ENCODE measurements at places on chromosomes 7 and 10.

GRCh38 chr7:157139111-157139809 is 534 bp downstream of the UBE3C start:
- DNase-seq = peak; percentile 53

DNA sequence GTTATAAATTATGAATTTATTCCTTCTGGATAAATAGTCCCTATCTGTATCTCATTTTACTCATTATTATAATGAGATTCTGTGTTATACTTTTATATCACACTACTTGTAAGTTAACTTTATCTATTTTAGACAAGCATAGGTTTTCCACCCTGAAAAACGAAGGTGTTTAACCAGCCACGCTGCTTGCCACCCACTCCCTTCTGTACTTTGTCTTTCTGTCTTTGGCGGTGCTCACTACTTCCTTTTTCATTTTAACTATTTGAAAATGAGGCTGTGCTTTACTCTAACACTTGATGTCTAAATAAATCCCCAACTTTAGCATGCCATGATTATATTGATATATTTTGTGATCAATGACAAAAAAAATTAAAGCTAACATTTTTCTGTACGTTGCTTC is 952.9 kb downstream of the DNAJB9 start:
- no peak for DNase-seq

- DNase-seq = no peak
These were observed 132.7 kb upstream of the YAE1 start for GRCh38 chr7:39433550-39433949.

GRCh38 chr7:152733286-152733934 is 26.1 kb upstream of the ACTR3B start:
- DNase-seq = no peak

DNA sequence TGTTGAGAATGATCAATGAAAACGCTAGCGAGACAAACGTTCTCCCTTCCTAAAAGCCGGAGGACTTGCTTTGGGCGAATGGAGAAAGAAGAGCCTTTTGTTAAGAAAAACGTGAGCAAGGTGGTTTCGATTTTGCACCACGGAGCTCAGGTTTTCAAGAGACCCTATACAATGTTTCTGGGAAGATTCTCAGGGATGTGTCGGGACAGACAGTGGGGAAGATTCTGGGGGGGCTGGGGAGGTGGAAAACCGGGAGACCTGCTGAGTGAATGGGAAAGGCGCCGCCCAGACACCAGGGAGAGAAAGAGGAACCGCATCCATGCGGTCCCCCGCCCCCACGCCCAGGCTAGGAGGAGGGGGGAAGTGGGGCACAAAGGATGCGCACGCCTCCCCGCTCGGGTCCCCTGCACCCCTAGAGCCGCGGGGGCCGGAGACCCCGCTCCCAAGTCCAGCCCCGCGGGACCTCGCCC is 745 bp downstream of the YWHAG start:
- DNase-seq = peak; percentile 65

DNA sequence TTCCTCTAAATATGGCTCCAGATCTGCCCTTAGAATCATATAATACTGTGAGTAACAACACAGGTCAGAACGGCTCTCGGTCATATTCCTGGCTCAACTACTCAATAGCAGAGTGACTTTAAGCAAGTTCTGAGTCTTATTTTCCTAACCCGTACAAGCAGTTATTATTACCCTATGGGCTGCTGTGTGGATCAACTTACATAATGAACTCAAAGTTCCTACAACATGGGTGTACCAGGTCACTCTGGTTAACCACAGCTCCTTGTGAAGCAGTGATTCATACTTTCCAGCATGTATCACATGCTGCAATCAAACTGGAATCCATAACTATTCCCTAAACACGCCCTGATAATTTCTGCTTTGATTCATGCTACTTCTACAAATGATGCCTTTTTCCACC is 107.3 kb downstream of the LRRN3 start:
- DNase-seq = no peak

DNA sequence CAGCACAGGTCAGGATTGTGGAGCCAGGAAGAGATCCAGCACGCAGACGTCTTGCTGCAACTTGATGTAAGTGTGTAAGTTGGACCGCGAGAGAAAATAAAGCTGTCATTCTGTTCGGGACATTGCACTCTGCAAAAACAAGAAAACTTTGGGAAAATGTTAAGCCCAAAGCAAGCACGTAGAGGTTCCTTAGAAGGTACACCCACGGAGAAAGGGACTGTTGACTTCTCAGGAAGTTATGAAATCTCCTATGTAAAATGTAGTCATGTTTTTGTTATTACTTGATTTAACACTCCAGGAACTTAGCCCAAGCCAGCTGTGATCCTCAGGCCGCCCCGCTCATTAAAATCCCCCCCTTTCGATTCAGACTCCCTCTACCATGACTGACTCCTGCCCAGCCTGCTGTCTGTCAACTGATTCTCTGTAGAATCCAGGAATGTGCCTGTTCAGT is 196.1 kb upstream of the TCF7L2 start:
- no peak for DNase-seq

DNA sequence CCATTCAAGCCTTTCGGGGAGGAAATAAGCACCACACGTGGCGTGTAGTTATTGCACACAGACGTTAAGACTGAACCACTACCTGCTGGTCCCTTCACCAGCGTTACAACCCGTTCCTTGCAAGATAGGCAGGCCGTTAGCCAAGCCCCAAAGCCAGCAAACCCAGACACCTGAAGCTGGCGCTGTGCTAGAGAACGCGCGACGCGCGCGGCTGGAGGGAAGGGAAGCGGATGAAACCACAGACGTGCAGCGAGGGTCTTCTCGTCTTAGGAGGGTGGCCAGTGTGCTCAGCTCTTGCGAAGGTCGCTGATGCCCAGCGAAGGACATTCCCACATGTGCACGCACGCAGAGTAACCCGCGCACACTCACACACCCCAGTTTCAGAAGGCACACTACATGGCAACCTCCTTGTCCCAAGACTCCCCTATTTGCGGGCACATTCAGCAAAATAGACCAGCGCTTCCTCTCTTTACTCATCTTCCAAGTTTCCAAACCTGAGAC is 980 bp downstream of the TMEM26 start:
- no peak for DNase-seq

DNA sequence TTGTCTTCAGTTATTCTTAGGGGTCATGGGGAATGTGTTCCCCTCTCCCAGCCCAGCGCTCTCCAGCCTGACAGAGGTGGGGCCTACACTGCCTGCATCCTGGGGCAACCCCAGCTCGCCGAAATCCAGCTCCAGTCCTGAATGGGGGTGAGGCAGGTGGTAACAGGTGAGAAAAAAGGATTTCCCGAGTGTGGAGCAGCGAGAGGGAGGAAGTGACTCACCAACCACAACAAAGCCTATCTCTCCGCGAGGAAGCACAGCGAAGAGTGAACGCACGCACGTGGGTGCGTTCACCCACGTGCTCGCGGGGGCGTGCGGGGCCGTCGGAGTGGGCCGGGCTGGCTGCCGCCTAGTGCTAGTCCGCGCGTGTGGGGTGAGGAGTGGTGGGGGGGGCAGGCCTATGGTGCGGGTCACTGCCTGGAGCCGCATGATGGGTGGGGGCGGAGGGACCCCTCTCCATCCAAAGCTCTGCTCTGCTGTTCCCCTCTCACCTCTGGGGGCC is 855 bp upstream of the PALD1 start:
- DNase-seq = peak; percentile 85

DNA sequence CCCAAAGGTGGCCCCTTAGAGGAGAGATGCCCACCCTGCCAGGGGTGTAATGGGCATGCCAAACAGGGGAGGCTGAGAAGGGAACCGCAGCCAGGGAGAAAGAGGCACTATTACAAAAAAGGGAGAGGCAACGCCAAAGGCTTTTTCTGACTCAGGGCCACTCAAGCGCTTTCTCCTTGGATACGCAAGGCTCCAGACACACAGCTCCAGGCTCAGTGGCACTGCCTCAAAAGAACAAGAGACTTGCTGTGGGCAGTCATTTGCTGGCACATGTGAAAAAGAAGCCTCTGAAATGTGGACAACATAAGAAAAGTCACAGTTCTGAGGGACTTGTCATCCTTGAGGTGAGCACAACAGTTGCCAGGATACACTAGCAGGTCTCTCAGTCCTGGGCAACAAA is 128.4 kb downstream of the DGKI start:
- DNase-seq = no peak

DNA sequence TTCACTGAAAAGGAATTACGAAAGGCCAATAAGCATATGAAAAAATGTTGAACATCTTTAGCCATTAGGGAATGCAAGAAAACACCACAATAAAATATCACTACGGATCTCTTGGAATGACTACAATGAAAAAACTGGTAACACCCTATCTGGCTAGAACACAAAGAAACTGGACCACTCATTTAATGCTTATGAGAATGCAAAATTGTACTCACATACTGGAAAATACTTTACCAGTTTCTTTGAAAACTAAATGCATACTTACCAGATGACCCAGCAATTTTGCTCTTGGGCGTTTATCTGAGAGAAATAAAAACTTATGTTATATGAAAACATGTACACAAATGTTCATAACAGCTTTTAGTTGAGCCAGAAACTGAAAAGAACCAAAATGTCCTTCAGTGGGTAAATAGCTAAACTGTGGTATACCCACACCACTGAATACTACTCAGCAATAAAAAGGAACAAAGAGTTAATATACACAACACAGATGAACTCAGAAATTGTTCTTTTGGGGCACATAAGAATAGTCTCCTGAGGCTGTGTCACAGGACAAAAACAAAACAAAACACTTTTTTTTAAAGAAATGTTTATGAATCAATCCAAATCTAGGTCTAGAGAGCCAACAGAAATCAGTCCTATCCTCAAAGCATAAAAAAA is 23.5 kb downstream of the CNOT4 start:
- no peak for DNase-seq

DNA sequence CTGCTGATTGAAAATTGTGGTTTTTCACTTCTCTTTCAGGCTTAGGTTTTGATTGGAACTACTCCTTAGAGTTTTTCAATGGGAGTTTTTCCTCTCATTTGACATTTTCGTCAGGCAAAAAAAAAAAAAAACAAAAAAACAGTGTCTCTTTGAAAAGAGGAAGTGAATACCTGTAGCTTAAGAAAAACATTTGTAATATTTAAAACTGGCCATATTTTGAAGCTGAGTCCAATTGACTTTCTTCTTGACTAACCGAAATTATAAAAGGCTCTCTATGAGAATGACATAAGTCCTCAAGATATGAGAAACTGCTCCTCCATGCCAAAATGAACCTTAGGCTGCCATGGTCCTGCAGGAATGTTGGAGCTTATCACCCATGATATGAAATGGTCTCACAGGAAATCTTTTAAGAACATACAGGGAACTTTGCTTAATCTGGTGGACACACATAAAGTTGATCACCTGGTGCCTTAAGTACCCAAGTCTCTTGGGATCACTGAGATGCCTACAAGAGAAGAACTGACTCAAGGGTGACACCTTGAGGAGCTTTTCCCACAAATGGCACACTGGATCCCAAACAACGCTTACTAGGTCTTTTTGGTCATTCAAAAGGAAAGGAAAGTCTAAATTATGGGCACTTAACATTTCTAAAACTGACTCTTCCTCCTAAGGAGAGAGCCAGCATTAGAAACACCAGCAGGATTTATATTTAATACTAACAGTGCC is 263.4 kb downstream of the CDC14C start:
- no peak for DNase-seq

Measured in activated CD8-positive, alpha-beta memory T cell treated with anti-CD3 and anti-CD28 coated beads, Interleukin-2, amount 50 U/mL, for 4 hours (primary cell).